ENCODE measurements at places on chromosomes 7 and 10.

DNA sequence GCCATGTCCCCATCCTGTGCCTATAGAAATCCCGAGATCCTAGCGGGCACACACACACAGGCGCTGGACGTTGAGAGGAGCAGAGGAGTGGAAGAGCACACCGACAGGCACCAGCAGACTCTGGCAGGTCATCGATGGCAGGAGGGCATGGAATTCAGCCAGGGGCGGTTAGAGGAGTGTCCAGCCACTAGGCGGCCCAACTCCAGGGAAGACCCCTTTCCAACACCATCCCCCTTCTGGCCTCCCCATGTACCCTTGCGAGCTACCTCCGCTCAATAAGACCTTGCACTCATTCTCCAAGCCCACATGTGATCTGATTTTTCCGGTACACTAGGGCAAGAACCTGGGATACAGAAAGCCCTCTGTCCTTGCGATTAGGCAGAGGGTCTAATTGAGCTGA, 356.0 kb upstream of the DPP6 start:
- no peak for DNase-seq

- DNase-seq = no peak
Measured at GRCh38 chr10:104309980-104310978, 28.0 kb downstream of the ITPRIP start.

GRCh38 chr10:55410415-55410885, 609.4 kb upstream of the PCDH15 start:
- DNase-seq = no peak

GRCh38 chr7:14196555-14196954, 207.1 kb upstream of the ETV1 start:
- DNase-seq = no peak

DNA sequence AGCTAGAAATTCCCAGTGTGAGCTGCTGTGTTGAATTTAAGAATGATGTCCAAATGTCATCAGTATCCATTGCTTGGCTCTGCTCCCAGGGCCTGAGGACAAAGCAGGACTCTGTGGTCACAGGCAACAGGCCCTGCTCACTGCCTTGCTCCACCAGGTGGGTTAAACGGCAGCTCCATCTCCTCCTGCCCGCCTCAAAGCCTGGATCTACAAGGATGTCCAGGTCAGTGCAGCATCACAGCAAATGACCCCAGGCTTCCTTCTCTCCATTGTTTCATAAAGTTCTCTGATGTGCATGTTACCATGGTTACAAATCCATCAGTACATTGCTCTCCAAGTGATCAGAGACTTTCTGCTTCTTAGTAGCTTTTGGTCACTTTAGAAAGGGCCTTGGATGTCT, 322.0 kb upstream of the ZNF32 start:
- DNase-seq = no peak

GRCh38 chr7:7110706-7111105, 71.6 kb upstream of the C1GALT1 start:
- no peak for DNase-seq

DNA sequence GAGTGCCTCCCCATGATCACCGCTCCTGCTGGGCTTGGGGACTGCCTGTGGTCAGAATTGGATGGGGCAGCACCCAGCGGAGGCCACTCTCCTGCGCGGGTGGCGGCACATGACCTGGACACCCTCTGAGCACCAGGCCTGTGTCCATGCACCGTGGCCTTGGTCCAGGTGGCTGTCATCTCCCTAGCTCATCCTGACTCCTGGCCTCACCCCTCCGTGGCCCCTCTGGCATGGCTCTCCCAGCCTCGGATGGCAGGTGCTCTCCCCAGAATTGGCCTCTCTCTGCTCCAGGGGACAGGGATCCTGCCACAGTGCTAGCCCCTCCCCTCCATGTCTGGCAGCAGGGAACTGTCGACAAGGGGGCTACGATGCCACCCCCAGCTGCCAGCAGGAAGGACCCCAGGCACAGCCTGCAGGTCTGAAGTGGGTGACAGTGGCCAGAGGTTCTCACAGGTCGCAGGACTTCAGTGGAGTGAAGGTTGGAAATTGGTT, 37.2 kb upstream of the BTBD16 start:
- DNase-seq = no peak

All from HuH-7.5 (cell line).